ENCODE measurements at places on chromosomes 12 and 14.
A peak's percentile ranks its signal among the peaks of the same experiment; 100 is the strongest.

- DNase-seq: no peak
Observed at GRCh38 chr12:16530268-16530850, 75.6 kb downstream of the LMO3 start.

- no peak for DNase-seq
Observed at GRCh38 chr12:104827587-104827986, 130.5 kb downstream of the SLC41A2 start.

- DNase-seq: no peak
Observed at GRCh38 chr14:89279649-89280232, 137.3 kb downstream of the FOXN3 start.

GRCh38 chr12:25811656-25812126 lies 146.8 kb upstream of the RASSF8 start:
- no peak for DNase-seq

- DNase-seq: no peak
Observed at GRCh38 chr14:21940887-21941856, 267.6 kb upstream of the OR4E1 start.

- DNase-seq: no peak
Observed at GRCh38 chr12:53067074-53067992, 11.9 kb downstream of the SPRYD3 start.

GRCh38 chr12:7915661-7916403 lies 20.2 kb downstream of the SLC2A3 start:
- DNase-seq: peak; percentile 18

DNA sequence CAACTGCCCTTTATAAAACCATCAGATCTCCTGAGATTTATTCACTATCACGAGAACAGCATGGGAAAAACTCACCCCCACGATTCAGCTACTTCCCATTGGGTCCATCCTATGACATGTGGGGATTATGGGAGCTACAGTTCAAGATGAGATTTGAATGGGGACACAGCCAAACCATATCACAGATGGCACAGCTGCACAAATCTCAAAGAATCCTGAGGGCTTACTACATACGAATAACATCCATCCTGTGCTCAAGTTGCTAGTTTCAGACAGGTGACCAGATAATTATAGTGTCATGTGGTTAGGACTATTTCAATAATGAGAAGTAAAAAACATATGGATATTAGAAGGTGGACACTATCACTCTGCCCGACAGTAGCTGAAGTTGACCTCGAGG lies 211.2 kb downstream of the NUAK1 start:
- DNase-seq: no peak

DNA sequence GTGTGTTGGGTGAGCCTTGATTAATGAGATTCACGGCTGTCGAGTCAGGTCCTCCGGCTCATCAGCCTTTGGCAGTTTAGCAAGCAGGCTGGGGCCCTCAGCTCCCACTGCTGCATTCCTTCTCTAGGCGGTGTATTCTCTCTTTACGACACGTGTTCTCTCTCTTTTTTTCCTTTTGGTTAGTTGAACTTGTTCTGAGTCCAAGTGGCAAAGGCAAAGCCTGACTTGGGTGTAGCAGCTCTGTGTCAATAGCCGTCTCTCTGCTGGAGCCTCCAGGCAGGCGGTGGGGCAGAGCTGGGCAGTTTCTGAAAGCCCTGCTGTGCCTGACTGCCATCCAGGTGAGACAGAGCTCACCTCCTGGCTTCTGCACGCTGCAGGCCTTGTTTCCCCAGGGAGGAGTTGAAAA lies 46.6 kb downstream of the SUSD6 start:
- no peak for DNase-seq

DNA sequence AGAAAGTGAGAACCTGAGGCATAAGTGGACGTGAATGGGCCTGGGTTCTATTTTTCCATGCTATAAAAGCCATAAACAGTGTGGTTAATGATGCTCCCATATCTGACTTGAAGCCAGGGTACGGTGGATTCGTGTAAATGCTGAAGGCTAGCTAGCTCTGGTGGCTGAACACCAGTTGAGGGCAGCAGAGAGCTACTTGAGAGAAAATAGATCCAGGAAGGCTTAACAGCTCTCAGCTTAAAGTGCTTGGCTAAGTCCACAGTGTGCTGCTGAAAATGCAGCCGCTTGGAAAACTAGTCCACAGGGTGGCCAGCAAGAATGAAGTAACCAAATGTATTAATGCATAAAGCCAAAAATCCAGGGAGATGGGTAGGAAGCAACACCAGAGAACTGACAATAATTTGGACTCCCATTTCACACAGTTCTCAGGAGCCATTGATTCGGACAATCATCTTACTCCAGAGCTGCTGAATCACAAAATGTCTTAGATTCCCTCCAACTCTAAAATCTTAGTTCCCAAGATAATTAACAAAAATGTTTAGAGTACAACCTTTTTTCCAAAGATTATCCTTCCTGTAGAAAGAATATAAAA lies 15.0 kb upstream of the FOXG1 start:
- no peak for DNase-seq

GRCh38 chr12:67578976-67579661 lies 69.4 kb upstream of the DYRK2 start:
- no peak for DNase-seq

DNA sequence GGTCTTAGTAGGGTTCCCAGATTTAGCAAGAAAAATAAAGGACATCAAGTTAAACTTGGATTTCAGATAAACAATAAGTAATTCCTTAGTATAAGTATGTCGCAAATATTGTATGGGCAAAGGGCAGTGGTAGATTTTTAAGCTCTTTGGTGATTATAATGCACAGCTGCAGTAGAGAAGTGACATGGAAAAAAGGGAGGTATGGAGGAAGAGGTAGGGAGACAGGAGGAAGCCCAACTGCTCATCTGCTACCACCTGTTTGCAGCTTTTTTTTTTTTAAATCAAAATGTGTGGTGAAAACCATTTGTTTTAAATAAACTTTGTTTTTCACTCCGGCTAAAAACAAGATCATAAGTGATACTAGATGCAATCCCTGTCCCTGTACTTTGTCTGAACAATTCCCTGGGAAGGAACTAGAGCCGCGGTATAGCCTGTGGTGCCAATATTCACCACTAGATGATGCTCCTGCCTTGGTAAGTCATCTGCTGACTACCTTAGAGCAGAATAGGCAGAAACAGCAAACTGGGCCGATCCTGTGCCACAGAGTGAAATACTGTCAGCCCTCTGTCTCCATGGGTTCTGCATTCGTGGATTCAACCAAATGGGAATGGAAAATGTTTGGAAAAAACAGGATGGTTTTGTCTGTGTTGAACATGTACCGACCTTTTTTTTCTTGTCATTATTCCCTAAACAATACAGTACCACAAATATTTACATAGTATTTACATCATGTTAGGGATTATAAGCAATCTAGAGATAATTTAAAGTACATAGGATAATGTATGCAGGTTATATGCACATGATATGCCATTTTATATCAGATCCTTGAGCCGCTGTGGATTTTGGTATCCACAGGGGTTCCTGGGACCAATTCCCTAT lies 62.4 kb upstream of the PLBD1 start:
- peak; percentile 28 for DNase-seq

GRCh38 chr14:102501751-102502315 lies 7.7 kb downstream of the ANKRD9 start:
- no peak for DNase-seq

GRCh38 chr12:11508699-11509098 lies 113.3 kb upstream of the PRB2 start:
- DNase-seq: no peak

DNA sequence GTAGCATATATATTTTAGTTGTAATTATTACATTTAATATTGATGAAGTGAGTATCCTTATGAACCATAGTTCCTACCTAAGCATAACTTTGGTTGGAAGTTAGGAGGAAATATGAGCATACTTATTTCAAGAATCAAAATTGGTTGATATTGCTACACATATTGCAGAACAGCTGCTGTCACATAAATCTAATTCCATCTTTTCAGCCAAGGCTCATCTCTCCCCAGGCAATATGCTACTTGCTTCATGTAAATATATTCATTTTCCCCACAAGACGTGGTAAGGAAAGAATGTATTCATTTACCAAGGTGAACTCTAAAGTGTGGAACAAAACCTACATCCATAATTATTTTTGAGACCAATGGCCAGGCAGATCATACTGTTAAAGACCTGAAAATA lies 62.5 kb upstream of the HIF1A start:
- DNase-seq: no peak

GRCh38 chr12:132213359-132214160 lies 69.3 kb downstream of the NOC4L start:
- no peak for DNase-seq

DNA sequence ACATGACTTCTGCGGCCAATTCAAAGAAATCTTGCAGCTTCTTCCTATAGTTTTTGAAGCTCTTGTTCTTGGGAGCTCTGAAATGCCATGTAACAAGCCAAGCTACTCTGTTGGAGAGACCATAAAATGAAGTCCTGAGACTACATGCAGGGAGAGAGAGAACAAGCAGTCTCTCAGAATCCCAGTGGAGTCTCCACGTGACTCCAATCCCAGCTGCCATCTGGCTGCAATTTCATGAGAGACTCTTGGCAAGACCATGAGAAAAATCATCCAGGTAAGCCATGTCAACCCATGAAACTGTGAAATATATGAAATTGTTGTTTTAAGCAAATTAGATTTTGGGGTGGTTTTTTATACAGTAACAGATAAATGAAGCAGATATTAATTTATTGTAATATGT lies 54.4 kb downstream of the KLRG1 start:
- no peak for DNase-seq

DNA sequence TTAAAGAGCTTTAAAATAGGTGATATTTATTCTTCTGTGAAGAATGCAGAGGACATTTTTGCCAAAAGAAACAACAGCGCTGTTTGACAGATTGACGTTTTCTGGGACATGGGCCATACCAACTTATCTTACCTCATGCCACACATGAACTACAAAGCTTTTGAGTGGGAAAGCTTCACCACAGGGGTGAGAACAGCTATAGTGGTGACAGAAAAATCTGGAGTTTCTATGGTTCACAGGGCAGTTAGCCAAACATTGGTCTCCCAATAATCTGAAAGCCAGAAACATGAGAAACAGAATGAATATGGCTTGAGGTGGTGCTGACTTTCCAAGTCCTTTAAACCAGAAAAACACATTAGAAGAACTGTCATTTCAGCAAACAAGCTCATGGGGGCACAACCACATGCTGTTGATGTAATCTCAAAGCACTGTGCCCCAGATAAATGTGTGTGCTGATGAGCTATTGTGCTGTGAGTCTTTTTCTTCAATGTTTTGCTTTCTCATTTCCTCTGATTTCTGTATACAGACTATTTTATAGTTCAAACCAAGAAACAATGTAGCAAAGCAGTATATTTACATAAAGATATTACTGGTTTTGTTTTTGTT lies 905.4 kb downstream of the SLC16A7 start:
- DNase-seq: no peak

DNA sequence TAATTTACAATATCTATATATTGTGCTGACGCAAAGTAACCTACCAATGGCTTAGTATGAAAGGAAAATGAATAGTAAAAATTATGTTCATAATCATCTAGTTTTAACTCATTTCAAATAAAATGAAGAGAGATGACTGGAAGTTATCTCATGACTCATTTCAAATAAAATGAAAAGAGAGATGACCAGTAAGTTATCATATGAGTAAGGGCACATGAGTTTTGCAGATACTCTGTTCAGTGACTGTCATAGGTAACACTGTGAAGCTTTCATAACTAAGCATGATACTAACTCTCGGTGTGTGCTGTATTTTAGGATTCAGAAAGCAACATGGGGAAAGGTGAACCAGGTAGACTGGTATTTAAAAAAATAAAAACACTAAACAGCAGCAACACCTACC lies 364.5 kb upstream of the DIO2 start:
- DNase-seq: no peak

DNA sequence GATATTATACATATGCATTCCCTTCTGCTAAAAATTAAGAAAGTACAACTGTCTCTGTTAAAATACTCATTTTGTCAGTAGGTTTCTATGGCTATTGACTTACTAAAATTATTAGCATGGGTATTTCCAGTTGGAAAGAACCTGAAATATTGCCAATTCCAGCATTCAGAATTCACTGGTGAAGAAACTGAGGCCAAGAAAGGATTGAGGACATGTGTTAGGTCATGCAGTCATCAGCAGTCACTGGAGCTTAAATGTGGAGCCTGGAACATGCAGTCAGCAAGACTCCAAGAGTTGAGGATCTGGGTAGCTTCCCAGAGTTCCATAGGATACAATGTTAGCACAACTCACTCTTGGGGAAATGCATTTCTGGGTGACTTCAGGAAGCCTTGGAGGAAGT lies 1335.6 kb downstream of the AACS start:
- DNase-seq: no peak

DNA sequence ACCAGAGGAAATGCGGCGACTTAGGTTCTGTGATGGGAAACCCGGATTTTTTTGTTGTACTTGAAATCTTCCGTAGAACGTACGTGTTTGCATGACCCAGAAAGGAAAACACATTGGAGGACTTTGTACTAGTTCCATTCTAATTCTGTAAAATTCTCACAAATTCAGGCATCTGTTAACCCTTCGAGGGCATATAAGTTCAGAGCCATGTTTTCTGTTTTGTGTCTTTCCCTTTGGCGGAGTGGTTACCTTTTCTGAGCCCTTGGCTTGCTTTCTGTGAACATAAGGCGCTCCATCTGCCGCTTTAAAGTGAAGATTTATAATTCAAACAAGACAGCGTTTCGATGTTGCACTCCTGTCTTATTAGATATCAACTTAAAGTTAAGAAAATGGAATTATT lies 34.2 kb downstream of the BICD1 start:
- DNase-seq: no peak

DNA sequence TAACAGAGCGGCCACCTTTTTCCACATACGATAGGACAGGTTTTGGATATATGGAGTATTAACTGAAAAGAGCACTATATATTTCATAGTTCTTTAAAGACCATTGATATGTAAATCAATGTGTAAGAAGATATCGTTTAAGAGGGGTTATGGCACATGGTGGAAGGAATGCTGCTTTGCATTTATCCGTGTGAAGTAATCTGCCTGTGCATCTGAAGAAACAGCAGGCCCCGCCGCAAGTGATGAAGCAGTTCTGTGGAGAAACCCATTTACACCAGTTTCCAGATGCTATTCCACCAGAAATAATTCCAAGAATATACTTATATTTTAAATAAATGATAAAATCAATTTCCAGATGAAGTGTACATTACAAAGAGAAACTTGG lies 72.4 kb downstream of the BICD1 start:
- no peak for DNase-seq

DNA sequence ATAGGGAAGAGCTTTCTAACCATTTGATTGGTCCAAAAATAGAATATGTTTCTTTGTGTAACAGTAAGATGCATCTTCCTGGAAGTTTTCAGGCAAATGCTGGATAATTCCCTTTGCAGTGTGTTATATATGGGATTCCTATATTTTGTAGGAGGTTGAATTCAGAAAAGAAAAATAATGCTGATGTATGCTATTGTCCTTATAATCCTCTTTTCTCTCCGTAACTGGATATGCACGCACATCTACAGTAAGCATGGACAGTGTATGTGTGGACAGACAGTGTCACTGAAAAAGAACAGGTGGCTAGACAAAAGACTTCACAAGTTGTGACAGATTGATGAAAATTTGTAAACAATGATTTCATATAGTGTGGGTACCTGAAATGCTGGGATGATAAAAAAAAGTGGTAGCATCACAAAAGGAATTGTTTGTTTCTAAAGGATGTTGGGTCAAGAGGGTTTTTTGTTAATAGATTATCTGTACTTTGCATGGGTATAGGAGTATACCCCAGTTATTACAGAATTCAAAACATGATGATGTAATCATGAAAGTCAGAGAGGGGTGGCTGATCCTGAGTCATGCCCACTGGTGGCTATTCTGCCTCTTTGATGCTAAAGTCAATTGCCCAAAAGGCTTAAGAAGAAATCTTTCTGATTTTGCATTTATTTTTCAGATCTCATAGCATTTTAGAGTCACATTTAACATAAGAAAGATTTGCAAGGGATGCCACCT lies 160.7 kb upstream of the TMTC1 start:
- DNase-seq: no peak
